ENCODE measurements at places on chromosomes 2 and 18.
A peak's percentile ranks its signal among the peaks of the same experiment; 100 is the strongest.

GRCh38 chr2:160299540-160299939 lies 99.5 kb upstream of the ITGB6 start:
- no peak for DNase-seq

DNA sequence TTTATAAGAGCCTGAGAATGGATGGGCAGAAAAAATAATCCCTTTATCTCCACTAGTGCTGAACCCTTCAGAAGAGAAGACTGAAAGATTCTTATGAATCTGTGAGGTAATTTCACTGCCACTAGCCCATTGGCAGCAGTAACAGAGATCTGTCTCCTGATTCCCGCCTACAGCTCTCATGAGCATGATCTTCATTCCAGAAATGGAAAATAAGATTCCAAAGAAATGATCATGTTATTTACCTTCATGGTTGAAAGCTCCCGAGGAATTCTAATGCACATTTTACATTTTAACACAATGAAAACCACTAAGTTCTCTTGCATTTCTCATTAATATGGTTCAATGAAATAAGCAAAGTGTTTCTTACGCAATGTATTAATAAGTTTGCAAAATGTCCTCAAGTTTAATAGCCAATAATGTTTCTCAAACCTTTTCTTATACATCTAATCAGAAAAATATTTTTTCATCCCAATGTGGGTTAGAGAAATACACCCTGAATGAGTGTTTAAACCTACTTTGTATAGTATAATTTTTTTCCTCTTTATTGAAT lies 905.6 kb downstream of the TMEM182 start:
- no peak for DNase-seq

GRCh38 chr2:137829251-137829650 lies 135.0 kb upstream of the HNMT start:
- no peak for DNase-seq

- no peak for DNase-seq
These were observed 163.3 kb upstream of the STK17B start for GRCh38 chr2:196334710-196335109.

GRCh38 chr2:219029829-219030165 lies 11.5 kb downstream of the CFAP65 start:
- DNase-seq = peak; percentile 80

GRCh38 chr2:141856215-141856919 lies 274.4 kb downstream of the LRP1B start:
- no peak for DNase-seq

DNA sequence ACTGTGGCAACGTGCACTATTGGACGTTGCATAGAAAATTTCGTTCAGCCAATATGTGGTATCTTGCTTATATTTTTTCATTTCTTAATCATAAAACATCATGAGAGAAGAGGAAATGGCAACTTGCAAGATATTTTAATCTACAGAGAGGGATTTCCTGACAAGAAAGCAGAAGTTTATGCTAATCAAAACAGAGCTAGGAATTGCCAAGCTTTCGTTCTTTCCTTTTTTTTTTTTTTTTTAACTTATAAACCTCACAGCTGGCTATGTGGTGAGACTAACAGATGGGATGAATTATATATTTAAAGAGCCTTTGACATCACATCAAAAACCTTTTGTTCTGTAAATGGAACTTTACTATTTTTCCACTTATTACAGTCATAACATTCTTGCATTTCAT lies 1136.9 kb upstream of the TMEFF2 start:
- DNase-seq = no peak

- DNase-seq = no peak
These were observed 157.4 kb downstream of the INHBB start for GRCh38 chr2:120503206-120503792.

- no peak for DNase-seq
These were observed 30.0 kb downstream of the IL1R2 start for GRCh38 chr2:102021779-102022178.
